Tibial nerve (tissue), 4 donors: ENCODE measurements at places on chromosomes 11 and 22.

DNA sequence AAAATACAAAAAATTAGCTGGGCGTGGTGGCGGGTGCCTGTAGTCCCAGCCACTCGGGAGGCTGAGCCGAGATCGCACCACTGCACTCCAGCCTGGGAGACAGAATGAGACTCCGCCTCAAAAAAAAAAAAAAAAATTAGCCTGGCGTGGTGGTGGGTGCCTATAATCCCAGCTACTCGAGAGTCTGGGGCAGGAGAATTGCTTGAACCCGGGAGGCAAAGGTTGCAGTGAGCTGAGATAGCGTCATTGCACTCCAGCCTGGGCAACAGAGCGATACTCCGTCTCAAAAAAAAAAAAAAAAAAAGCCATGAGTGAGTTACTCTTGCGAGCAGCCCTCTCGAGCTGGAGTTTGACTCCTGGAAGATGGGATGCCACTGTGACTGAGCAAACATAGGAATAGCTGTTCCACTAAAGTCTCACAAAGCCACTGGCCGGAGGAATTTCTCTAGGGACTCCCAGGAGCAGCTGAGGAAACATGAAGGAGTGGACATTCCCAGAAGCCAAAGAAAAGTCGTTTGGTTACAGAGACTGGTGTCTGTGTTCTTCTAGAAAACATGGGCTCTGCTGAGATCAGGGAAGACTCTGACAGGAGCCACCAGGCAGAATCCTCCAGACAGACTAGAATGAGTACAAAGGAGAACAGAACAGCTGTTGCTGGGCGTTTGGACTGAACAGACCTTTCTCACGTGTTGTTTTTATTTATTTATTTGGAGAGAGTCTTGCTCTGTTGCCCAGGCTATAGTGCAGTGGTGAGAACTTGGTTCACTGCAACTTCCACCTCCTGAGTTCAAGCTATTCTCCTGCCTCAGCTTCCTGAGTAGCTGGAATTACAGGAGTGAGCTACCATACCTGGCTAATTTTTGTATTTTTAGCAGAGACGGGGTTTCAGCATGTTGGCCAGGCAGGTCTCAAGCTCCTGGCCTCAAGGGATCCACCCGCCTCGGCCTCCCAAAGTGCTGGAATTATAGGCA, 32.4 kb upstream of the MYH9 start:
- H3K36me3 ChIP-seq = no peaks in the 10 kb centered on the region
- peak overlapping the region; percentile 83 for H3K27ac ChIP-seq
- no peaks in the 10 kb centered on the region for H3K27me3 ChIP-seq
- peaks cover 15% of the 10 kb centered on the region for H3K4me1 ChIP-seq
- peak overlapping the region; percentile 8 for H3K4me3 ChIP-seq
- DNase-seq = peak; percentile 49

- H3K4me3 ChIP-seq = peak within 1 kb of the TSS; percentile 73
- DNase-seq = no peak
- H3K27ac ChIP-seq = peak within 1 kb of the TSS; percentile 84
- H3K36me3 ChIP-seq = no peaks in the 10 kb centered on the region
- H3K4me1 ChIP-seq = peaks cover 5% of the 10 kb centered on the region
Observed at GRCh38 chr11:66856496-66857233, at the start of gene LRFN4. TSS of gene LRFN4 (plus strand) at chr11:66857064. CDS start at chr11:66857745, 681 bp downstream.

DNA sequence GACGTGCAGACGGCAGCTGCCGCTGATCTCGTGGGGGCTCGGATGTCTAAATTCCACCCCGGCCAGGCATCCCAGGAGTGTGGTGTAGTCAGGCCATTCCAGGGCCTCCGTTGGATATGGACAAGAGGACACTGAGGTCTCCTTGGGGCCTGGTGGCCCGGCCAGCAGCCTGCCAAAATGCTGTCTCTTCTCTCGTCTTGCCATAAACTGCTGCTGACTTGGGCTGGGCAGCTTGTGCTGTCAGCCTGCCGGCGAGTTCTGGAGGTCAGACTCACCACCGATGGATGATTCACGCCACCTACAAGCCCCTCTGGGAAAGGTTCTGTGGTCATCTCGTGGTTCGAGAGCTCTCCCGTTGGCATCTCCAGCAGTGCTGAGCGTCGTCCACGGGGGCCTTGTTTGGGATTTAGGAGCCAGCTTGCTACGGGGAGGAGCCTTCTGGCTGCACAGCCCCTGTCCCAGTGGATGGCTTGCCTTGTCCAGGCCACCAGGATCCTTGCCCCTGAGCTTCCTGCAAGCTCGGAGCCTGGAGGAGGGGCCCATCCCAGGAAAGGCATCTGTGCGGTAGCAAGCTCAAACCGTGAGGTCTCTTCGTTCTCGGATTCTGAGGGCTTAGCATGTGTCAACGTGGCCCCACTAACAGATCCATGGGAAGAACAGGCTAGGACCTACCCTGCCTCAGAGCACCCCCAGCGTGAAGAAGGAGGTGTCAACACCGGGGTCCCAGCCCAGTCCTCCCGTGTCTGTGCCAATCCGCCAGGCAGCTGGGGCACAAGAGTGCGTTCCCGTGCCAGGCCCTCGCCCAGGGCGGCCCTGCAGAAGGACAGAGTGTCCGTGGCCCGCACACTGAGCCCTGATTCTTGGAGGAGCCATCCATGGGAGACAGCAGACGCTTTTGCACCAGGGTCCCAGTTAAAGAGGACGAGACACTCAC, 1114.1 kb downstream of the BRD1 start:
- DNase-seq = no peak
- H3K36me3 ChIP-seq = no peaks in the 10 kb centered on the region
- H3K27ac ChIP-seq = no peak overlapping the region

GRCh38 chr11:110297076-110297725, 787 bp upstream of the RDX start:
- H3K36me3 ChIP-seq = no peaks in the 10 kb centered on the region
- H3K27ac ChIP-seq = peak overlapping the region; percentile 99
- no peaks in the 10 kb centered on the region for H3K27me3 ChIP-seq
- no peak for DNase-seq
- peak overlapping the region; percentile 83 for H3K4me3 ChIP-seq

GRCh38 chr22:44538051-44538450, 40.0 kb upstream of the RTL6 start:
- H3K27ac ChIP-seq = no peak overlapping the region
- no peaks in the 10 kb centered on the region for H3K36me3 ChIP-seq
- H3K4me1 ChIP-seq = no peaks in the 10 kb centered on the region
- no peaks in the 10 kb centered on the region for H3K27me3 ChIP-seq
- no peak for DNase-seq
